Stimulated activated CD4-positive, alpha-beta T cell treated with anti-CD3 and anti-CD28 coated beads, TNF-alpha, amount 100 ng/mL, for 48 hours (primary cell): ENCODE measurements at places on chromosomes 11 and 22.
A peak's percentile ranks its signal among the peaks of the same experiment; 100 is the strongest.

DNA sequence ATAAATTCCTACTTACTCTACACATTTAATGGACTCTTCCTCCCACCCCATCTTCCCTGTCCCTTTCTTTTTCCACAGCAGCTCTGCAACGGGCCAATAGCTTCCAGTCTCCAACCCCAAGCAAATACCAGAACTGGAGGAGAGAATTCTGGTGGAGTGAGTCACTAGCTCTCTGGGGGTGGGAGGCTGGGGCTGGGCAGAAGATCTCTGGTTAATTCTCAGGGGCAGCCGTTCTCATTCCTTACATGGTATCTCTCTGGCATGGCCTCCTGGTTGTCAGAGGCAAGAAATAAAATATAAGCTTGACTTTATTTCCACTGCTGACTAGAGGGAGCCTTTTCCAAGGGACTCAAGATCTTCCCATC is 90.4 kb upstream of the PARVA start:
- DNase-seq: no peak

DNA sequence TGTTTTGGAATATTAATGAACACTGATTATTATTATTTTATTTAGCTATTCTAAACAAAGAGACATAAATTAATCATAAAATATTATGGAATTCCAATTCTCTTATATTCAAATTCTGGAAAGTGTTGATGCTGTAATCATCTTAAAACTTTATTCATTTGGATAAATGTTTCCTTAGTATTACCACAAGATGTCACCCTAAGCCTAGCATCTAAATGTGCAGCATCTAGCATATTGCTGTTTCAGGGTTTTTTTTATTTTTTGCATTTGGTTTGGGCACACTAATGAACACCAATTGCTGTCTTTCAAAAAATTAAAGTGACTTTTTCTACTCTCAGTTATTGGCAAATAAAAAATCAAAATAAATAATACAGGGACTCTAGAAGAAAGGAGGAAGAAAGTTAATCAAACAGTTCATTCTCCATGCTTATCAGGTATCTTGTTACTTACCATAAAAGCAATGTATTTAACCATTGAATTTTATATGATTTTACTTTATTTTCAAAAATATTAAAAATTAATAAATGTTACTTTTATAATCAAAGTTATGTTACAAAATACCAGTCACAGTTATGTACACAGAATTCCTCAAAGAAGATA is 31.8 kb downstream of the DLG2 start:
- no peak for DNase-seq

- DNase-seq: no peak
Measured at GRCh38 chr11:23539556-23539955, 679.3 kb upstream of the CCDC179 start.

DNA sequence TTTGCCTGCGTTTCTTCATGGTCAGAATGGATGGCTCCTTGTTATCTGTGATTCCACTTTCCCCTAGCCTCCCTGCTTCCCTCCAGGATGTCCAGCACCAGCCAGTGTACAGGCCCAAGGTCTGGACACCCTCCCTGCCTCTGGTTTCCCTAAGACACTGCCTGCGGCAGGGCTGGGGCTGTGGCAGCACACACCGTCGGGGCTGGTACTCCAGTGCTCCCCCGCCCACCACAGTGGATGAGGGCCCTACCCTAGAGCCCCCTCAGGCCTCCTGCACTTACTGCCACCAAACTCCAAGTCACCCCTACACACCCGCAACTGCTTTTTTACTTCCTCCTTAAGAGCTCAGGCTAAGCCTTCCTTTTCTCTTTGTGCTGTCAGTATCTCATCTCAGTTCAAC is 28.9 kb downstream of the ZNF214 start:
- DNase-seq: no peak

DNA sequence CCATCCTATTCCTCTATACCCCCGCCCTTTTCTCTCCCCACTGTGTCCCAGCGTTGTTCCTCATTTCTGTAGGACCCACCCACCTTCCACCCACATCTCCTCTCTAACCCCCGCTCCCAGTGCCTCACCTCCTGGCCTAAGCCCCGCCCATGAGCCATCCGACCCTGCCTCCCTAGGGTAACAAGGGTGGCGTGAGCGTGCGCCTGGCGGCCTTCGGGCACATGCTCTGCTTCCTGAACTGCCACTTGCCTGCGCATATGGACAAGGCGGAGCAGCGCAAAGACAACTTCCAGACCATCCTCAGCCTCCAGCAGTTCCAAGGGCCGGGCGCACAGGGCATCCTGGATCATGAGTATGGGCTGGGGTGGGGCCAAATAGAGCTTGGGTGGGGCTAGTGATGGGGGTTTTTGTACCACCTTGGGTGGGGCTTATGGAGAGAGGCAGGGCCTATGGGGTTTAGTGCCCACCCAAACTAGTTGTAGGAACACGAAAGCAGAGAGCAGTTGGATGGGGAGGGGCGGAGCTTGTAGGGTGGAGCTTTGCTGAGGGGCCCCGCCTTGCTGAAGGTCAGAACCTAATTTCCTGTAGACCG is 4.5 kb downstream of the INPP5J start:
- no peak for DNase-seq

DNA sequence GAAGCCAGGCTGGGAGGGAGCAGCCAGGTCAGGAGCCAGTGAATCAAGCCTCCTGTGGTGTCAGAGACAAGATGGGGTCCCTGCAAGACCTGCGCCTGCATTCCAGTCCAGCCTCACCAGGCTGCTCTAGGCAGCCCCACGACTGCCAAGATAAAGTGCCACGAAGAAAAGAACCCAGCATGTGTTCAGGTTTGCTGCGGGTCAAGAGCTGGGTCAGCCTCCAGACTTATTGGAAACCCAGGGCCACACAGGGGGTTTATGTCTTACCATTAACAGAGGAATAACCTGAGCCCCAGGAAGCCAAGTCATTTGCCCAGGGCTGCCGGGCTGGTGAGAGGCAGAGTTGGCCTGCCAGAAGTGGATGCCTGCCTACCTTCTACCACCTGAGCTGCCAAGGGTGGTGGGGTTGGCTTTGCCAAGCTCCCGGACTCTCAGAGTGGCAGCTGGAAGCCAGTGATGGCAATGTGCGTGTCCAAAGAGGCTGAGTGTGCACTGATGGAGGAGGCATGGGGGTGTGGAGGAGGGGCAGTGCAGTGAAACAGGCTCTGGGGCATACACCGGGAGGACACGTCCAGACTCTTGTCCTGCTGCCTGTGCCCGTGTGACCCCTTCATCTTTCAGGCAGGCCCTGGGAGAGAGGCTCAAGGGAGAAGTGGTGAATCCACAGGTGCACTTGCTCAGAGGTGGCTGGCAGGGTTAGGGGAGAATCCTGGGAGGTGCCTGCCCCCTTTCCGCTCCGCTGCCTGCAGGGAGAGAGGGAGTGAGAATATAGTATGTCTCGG is 1.7 kb downstream of the RASD2 start:
- no peak for DNase-seq

DNA sequence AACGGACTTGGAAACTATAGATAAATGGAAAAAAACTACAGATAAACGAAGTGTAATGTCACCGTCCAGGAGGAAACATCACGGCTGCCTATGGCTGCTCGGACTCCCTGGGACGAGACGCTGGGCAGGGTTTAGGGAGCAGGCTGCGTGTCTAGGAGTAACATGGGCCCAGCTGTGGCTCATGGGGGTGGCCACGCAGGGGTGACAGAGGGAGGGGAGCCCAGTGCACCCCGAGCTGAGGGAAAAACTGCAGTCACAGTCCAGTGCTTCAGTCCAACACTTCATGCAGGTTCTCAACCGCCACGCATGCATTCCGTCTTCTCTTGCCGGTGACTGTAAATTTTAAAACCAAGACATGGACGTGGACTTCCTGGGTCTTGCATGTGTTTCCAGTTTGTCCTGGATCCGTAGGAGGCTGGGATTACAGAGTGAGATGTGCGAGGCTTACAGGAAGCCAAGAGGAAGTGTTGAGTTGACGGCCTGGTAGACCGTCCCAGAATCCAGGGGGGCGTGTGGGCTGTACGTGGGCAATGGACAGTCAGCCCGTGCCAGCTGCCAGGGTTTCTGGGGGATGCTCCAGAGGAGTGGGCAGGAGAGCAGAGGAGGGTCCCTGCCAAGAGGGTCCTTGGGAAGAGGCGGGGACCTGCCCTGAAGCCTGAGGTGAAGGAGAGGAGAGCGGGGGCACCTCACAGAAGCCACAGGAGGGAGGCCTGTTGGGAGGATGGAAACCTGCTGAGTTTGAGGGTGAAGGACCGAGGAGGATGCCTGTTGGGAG is 691.4 kb downstream of the BRD1 start:
- DNase-seq: no peak

- no peak for DNase-seq
Measured at GRCh38 chr11:45022294-45023064, 71.8 kb upstream of the TP53I11 start.

- DNase-seq: no peak
Measured at GRCh38 chr22:29636751-29637150, 33.3 kb downstream of the NF2 start.

DNA sequence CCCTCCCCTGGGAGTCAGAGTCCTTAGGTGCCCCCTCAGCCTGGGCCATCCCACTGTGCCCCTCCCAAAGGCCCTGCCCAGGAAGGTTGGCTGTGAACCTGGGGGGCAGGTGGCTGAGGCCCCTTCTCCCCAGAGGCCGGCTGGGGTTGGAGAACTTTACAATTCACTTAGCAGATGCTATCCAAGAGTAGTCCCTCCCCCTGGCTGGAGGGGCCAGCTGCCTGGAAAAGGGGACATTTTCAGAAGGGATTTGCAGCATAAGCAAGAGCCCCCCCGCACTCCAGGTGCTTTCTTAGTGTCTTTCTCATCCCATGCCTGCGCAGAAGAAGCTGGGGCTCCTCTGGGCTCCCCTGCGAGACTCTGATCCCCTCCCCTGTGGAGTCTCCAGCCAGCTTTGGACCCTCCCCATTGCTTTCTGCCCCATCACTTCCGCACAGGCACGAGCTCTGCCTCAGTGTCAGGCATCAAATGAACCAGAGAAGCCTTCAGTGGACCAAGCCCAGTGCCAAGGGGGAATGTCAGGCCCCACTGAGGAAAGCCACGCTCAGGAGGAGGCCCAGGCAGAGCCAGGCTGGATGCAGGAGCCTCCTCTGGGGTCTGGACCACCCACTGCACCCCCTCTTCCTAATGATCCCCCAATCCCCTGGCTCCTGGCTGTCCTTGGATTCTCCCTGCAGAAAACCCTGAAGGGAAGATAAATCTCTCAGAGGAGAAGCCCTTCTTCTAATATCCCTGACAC is 3.7 kb downstream of the SSTR3 start:
- DNase-seq: no peak

- no peak for DNase-seq
Measured at GRCh38 chr11:10990637-10991193, 132.9 kb upstream of the ZBED5 start.

DNA sequence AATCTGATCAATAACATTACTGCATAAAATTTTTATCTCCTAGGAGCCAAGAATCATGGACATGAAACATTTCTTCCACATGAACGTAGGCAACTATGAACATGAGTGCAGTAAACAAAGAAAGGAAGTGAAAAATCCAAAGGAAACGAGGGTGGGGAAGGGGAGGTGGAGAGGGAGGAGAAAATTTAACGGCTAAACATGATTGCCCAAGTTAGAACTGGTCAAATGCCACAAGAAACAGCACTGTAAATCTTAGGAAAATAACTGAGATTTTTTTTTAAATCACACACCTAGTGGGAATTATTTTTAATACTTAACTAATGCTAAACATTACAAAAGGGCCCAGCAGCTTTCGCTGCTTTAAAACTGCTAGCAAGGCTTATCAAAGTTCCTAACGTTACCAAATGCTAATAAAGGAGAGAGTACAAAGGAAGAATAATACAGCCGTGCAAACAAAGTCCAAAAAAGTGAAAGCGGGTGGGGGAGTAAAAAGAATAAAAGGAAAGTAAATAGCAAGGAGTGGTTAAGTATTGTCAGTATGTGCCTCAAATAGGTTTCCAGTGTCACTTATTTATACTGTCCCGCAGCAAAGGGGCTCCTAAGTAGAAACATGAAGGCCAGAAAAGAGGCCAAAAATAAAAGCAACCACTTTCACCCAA is 13.7 kb downstream of the NARS2 start:
- no peak for DNase-seq

DNA sequence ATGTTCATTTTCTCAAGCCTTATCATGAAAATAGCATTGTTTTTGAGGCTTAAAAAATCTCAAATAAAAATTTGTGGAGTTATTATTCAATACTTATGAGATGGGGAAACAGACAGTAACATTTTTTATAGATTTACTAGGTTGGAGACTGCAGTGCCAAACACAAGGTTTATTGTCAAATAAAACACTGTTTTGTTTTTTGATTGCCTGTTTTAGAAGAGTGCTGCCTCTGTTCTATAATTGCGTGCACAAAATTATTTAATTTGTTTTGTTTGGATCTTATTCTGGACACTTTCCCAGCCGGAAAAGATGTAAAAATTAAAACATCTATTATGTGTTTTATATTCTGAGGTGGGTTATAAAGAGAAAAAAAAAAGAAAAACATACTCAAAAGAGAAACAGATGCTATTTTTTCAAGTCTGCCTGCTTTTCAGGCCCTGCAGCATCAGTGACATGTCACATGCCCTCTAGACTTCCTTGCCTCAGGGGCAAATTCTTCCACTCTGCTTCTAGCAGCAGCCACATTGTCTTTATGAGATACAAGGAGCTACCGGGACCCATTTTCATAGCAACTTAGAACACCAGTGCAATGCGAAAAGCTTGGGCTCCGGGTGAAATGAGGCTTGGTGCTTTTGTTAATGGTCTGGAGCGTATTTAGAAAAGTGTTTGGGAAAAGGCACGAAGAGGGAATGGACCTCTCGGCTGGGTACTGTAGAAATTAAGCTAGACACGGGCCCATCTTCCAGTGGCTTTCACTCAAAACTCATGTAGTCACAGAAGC is 77.5 kb downstream of the EFCAB6 start:
- no peak for DNase-seq

GRCh38 chr11:77171885-77172665 is 44.0 kb downstream of the MYO7A start:
- DNase-seq: no peak

GRCh38 chr11:128711136-128711535 is 17.3 kb downstream of the FLI1 start:
- DNase-seq: no peak

- no peak for DNase-seq
Measured at GRCh38 chr22:40443732-40444131, 73.3 kb downstream of the SGSM3 start.

GRCh38 chr11:44840085-44840478 is 110.6 kb downstream of the TP53I11 start:
- no peak for DNase-seq

DNA sequence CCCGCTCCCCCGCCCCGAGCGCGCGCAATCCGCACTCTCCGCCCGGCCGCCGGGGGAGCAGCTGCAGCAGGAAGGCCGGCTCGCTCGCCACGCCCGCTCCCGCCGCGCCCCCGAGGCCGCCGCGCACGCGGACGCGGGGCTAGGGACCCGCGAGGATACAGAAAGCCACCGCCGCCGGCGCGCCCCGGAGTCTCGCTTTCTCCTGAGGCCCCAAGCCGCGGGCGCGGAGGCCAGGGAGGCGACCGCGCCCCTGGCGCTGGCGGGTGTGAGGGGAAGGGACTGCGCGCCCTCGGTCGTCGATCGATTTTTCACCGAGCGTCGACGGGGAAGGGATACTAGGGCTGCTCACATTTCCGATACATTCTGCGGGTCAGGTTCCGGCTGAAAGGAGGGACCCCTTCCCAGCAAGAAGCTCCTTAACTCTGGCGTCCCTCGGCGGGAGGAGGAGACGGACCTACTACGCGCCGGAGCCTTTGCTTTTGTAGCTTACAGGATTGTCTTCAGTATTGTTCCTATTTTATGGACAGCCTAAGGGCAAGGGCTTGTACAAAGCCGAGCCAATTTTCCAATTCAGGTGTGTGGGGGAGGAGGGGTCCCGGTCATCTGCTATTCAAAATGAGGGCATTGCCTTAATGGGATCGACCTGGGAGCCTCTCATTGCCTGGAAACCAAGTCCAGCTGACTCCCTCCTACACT is 416 bp upstream of the GAB2 start:
- DNase-seq: peak; percentile 30
